Neural cell (in vitro differentiated cells): ENCODE measurements at places on chromosomes 2 and 18. TPM values are rescaled to one million over a fixed set of nuclear protein-coding genes. Genes with fewer than 3 reads are reported as not detected.

CDCA7 gene
- polyA plus RNA-seq: 0.27 and 0.78 TPM in 2 replicates

ABCG5 gene
- polyA plus RNA-seq: 0.38 TPM in 1 of 2 replicates, not detected in the other

IL1RL2 gene
- not detected in 2 replicates for polyA plus RNA-seq

TMX3 gene
- 118 and 158 TPM in 2 replicates for polyA plus RNA-seq

HJURP gene
- polyA plus RNA-seq: 1.3 and 3.3 TPM in 2 replicates

CD28 gene
- polyA plus RNA-seq: not detected in 2 replicates

GBX2 gene
- polyA plus RNA-seq: 0.92 and 1.2 TPM in 2 replicates

GPR39 gene
- 0.90 and 1.1 TPM in 2 replicates for polyA plus RNA-seq

GPR45 gene
- polyA plus RNA-seq: 4.1 and 6.8 TPM in 2 replicates

SP140L gene
- not detected in 2 replicates for polyA plus RNA-seq

PPP1R1C gene
- not detected in 2 replicates for polyA plus RNA-seq

PLCL1 gene
- polyA plus RNA-seq: 6.6 and 6.8 TPM in 2 replicates

CRYBA2 gene
- polyA plus RNA-seq: not detected in 2 replicates

MC5R gene
- polyA plus RNA-seq: not detected in 2 replicates

IL1A gene
- polyA plus RNA-seq: 0.14 TPM in 1 of 2 replicates, not detected in the other

ARHGAP15 gene
- polyA plus RNA-seq: 0.30 TPM in 1 of 2 replicates, not detected in the other

GALNT14 gene
- 9.0 and 15.9 TPM in 2 replicates for polyA plus RNA-seq

RTP5 gene
- 1.2 and 1.8 TPM in 2 replicates for polyA plus RNA-seq

VWC2L gene
- 0.31 and 1.3 TPM in 2 replicates for polyA plus RNA-seq

RETREG2 gene
- polyA plus RNA-seq: 156 and 164 TPM in 2 replicates

CLK1 gene
- polyA plus RNA-seq: 699 and 745 TPM in 2 replicates

SNED1 gene
- polyA plus RNA-seq: 0.04 and 0.32 TPM in 2 replicates

EHD3 gene
- 3.5 and 6.9 TPM in 2 replicates for polyA plus RNA-seq

TUBA4B gene
- not detected in 2 replicates for polyA plus RNA-seq

GALNT5 gene
- polyA plus RNA-seq: not detected in 2 replicates

ATP6V1B1 gene
- 0.12 and 0.42 TPM in 2 replicates for polyA plus RNA-seq

CTAGE1 gene
- polyA plus RNA-seq: not detected in 2 replicates

DOK6 gene
- 7.4 and 9.7 TPM in 2 replicates for polyA plus RNA-seq

IL36B gene
- polyA plus RNA-seq: not detected in 2 replicates

CPO gene
- polyA plus RNA-seq: 0.60 and 1.2 TPM in 2 replicates

LBH gene
- polyA plus RNA-seq: 345 and 456 TPM in 2 replicates

MBOAT2 gene
- polyA plus RNA-seq: 178 and 205 TPM in 2 replicates

IGFBP2 gene
- polyA plus RNA-seq: 150 and 174 TPM in 2 replicates

NAB1 gene
- polyA plus RNA-seq: 39.6 and 49.8 TPM in 2 replicates

SCG2 gene
- 30.5 and 37.3 TPM in 2 replicates for polyA plus RNA-seq

KCNE4 gene
- polyA plus RNA-seq: 0.32 TPM in 1 of 2 replicates, not detected in the other

ASPRV1 gene
- polyA plus RNA-seq: 6.3 and 7.7 TPM in 2 replicates

IRS1 gene
- polyA plus RNA-seq: 7.2 and 7.4 TPM in 2 replicates
